Right ventricle myocardium superior (tissue), 1 donor: ENCODE measurements at places on chromosomes 1 and 21. TPM values are rescaled to one million over a fixed set of nuclear protein-coding genes. Genes with fewer than 3 reads are reported as not detected.

- DNase-seq: no peak
These were observed 35.7 kb upstream of the RCC1 start for GRCh38 chr1:28470146-28470545.

DNA sequence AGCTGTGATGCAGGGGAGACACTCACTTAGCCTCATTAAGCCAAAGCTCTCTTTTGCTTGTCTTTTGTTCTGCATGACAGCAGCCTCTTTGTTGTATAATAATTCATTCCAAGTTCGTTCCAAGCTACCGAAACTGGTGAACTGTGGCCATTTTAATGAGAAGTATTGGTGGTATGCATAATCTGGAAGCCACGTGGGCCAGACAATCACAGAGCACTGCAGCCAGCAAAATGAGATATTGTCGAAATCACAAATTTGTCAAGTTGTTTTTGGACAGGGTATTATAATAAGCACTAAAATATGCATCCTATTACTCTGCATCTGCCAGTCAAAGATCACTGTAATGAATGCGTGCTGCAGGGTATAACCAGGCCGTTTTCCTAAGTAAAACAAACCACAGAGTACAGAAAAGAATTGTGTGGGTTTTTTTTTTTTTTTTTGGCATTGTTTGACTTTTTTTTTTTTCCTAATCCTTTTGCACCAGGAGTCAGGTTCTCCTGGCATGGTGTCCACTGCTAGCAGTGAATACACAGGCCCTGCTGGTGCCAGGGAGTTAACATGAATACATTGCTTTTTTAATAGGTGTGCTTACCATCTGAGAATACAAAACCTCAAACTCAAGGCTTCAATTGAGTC is 423.9 kb downstream of the PTBP2 start:
- DNase-seq: no peak

DNA sequence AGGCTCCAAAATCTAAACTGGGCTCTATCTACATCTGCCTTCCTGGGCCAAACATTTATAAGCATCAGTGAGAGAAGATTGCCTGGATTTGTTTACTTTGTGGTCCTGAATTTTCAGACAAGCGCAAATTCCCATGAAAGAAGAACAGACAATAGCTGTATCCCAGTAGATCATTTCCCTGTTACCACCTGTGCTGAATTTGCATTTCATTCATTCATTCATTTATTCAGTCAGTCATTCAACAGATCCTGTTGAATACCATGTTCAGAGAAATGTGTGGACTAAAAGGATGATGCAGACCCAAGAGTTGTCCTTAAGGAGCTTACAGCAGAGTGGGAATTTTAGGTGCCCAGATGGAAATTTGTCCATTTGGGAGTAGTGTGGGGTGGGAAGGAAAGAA is 2.2 kb downstream of the PGM1 start:
- no peak for DNase-seq

The RNU1-1 gene
- total RNA-seq: 9,391 TPM

The MSH4 gene
- 0.35 TPM for total RNA-seq

DNA sequence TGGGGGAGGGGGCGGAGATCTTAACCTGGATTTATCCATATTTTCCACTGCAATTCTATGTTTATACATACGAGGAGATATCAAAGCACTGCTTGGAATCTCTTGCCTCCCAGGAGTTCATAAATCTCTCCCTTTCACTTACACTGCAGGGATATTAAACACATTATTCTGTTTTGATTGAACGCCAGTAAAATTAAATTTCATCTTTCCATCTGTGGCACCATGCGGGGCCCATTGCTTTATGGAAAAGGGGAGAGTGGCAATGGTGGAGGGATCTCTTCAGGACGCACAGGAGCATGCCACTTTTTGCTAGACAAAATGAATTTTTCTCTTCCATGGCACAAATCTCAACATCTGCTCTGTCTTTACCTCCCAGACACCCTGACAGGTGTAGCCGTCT is 648.0 kb upstream of the PLXNA2 start:
- DNase-seq: no peak

DNA sequence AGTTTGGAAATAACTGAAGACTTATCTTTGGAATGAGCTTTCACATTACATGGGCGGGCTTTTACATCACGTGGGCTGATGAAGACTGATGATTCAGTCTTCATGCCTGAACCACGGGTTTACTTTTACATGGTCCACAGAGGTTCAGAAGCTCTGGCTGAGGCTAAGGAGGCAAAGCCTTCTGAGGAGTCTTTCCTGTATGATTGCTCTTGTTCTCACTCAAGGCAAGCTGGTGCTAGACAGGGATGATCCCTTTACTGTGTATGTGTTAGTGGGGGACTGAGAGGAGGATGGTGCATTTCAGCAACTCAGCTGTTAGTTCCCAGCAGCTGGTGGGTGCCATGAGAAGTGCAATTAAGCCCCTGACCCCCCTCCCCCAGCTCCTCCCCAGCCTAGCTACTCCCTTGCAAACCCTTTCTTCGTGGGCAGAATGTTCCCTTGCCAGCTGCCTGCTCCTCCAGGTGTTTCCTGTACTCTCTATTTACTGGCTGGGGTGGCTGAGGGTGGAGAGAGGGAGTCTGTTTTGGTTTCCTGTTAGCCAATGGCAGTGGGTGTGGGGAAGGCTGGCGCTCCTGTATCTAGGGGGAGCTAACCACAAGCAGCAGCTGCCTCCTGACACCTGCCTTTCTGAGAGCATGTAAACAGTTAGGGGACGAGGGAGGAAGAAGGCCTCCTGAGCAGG is 15.4 kb downstream of the BTG2 start:
- peak; percentile 63 for DNase-seq

The TGFB2 gene
- total RNA-seq: 1.5 TPM

GRCh38 chr1:241596633-241597032 is 43.5 kb downstream of the CHML start:
- no peak for DNase-seq

- no peak for DNase-seq
These were observed 894 bp downstream of the EPB41 start for GRCh38 chr1:28915031-28915895.

GRCh38 chr1:235702412-235702811 is 52.8 kb upstream of the GNG4 start:
- DNase-seq: no peak

GRCh38 chr1:229420765-229421164 is 13.1 kb downstream of the ACTA1 start:
- no peak for DNase-seq

DNA sequence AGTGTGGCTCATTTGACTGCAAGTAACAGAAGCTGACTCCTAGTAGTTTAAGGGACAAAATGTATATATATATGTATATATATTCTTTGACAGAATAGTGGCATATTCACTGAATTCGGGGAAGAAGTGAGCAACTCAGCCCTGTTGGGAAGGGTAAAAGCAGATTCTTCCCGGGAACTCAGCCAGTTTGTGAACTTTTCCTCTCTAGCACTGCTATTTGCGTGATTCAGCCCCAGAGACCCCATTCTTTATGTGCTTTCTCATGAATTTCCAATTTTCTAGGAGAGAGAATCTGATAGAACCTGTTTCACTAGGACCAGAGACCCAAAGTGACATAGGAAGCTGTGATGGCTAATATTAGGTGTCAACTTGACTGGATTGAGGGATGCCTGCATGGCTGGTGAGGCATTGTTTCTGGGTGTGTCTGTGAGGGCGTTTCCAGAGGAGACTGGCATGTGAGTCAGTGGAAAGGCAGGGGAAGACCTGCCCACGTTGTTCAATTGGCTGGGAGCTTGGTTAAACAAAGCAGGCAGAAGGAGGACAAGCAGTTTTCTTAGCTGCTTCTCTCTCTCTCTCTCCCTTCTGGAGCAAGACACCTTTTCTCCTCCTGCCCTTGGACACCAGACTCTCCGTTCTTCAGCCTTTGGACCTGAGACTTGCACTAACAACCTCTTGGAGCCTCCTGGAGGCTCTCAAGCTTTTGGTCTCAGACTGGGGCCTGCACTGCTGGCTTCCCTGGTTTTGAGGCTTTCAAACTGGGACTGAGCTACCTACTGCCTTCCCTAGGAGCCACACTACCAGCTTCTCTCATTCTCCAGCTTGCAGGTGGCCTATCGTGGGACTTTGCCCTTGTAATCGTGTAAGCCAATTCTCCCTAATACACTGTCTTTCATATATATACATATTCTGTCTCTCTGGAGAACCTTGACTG is 93.4 kb upstream of the KCNK1 start:
- no peak for DNase-seq

The ERICH3 gene
- not detected for total RNA-seq

The TLCD4 gene
- total RNA-seq: 47.7 TPM

The SAMD11 gene
- total RNA-seq: 1.5 TPM

- DNase-seq: no peak
These were observed 42.7 kb downstream of the WNT4 start for GRCh38 chr1:22100168-22100567.

The ACTL8 gene
- not detected for total RNA-seq

- DNase-seq: peak; percentile 85
These were observed 292.1 kb upstream of the VAMP3 start for GRCh38 chr1:7478809-7479499.

The S100A12 gene
- 2.4 TPM for total RNA-seq

The LAPTM5 gene
- total RNA-seq: 19.5 TPM

DNA sequence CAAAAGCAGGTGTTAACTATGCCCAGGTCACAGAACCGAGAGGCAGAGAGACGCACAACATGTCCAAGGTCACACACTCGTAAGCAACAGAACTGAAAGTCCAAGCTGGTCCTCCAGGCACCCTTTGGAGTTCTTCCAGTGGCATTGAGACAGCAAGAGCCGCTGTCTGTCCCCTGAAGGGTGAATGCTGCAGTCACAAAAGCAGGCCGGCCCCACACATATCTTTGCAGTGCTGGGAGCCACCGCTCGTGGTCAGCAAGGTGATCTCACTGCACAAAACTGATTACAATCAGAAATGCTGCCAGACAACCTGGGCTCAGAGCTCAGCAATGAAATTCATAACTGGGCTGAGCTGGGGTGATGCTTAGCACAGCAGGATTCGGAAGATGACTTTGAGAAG is 47.4 kb upstream of the RAB4A start:
- DNase-seq: no peak

GRCh38 chr1:200558866-200559459 is 61.6 kb downstream of the KIF14 start:
- no peak for DNase-seq

The DPM3 gene
- total RNA-seq: 49.4 TPM

GRCh38 chr1:2875707-2876561 is 74.4 kb upstream of the TTC34 start:
- no peak for DNase-seq

The HCRTR1 gene
- 0.46 TPM for total RNA-seq

DNA sequence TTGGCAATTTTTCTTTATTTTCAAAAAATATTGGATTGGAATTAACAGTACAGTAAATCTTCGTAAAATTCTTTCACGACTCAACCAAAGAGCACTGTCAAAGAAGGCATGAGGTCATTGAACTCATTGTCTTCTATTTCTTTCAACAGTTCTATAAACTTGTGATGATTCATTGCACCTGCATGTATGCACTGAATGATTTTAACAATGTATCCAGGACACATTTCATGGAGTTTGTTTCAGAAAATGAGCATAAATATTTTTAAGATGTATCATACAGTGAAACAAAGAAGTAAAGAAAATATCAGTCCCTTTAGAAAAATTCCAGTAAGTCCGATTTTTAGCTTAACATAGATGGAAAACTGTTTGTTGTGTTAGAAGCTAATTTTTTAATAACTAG is 33.6 kb upstream of the CD34 start:
- DNase-seq: no peak

- DNase-seq: no peak
These were observed 8.5 kb upstream of the B4GALT3 start for GRCh38 chr1:161185732-161186311.

The ZBTB17 gene
- 21.2 TPM for total RNA-seq

DNA sequence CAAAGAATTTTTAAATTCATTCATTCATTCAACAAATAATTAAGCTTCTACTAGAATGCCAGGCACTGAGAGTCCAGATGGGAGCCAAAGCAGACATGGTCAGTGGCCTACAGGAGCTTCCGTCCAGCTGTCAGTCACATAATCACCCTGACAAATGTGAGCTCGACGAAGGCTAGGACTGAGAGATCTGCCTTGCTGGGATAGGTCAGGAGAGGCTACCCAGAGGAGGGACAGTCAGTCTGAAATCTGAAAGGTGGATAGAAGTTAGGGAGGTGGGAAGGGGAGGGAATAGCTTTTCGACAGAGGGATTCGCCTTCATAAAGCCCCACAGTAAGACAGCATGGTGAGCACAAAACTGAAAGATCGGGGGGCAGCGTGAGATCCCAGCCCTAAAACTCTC is 8.3 kb downstream of the EPHX1 start:
- no peak for DNase-seq

The S100A7A gene
- total RNA-seq: not detected

DNA sequence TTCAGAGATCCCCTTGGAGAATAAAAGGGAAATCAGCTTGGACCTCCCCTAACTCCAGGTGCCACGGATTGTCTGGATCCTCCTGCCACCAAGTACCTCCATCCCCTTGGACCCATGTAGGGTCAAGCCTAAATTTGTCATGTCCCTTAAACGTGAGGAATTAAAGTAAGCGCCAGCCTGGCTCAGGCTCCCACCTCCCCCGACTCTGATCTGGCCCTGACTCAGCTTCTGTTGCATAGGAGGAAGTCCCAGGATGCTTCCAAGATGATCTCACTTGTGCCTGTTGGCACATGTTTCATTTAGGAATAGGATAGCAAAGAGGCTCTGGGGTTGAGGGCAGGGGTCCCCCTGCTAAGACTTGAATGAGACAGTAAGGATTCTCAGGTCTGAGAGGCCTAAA is 231.9 kb upstream of the JUN start:
- no peak for DNase-seq

- DNase-seq: no peak
These were observed 17.7 kb downstream of the NMNAT1 start for GRCh38 chr1:9960706-9961562.

The PLCH2 gene
- total RNA-seq: 0.13 TPM

- DNase-seq: no peak
These were observed 5.7 kb downstream of the QSOX1 start for GRCh38 chr1:180160357-180160756.

The TNFRSF1B gene
- total RNA-seq: 13.7 TPM
